Spinal cord (tissue), 10 donors: ENCODE measurements at places on chromosomes 16 and 17. TPM values are rescaled to one million over a fixed set of nuclear protein-coding genes. Genes with fewer than 3 reads are reported as not detected.

AARS1 gene
- total RNA-seq, result 100 TPM

GRCh38 chr17:50218071-50218759 lies 16.8 kb upstream of the COL1A1 start:
- DNase-seq, result no peak

FAM171A2 gene
- 12.1 TPM for total RNA-seq

- DNase-seq, result no peak
Measured at GRCh38 chr17:49344914-49345313, 17.1 kb downstream of the ZNF652 start.

GRCh38 chr16:20393801-20394577 lies 10.5 kb downstream of the PDILT start:
- no peak for DNase-seq

- no peak for DNase-seq
Measured at GRCh38 chr16:23950898-23951297, 115.1 kb downstream of the PRKCB start.

DNA sequence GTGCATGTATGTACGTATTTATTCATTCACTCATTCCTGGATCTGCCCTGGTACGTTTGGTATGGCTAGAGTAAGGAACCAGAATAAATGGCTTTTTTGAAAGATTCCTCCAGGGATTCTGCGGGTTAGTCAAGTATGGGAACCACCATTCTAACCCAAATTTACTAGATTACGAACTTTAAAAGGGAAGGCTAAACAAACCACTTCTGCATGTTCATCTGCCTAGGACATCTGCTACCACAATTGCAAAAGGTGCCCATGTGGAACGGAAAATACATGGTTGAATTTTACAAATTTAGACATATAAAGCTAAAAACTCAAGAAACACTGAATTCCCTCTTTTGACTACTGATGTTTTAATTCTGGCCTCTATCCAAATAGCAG lies 22.1 kb downstream of the CYTH1 start:
- DNase-seq, result no peak

ASB16 gene
- total RNA-seq, result not detected

- no peak for DNase-seq
Measured at GRCh38 chr17:42759982-42760651, 910 bp upstream of the RAMP2 start.

DNA sequence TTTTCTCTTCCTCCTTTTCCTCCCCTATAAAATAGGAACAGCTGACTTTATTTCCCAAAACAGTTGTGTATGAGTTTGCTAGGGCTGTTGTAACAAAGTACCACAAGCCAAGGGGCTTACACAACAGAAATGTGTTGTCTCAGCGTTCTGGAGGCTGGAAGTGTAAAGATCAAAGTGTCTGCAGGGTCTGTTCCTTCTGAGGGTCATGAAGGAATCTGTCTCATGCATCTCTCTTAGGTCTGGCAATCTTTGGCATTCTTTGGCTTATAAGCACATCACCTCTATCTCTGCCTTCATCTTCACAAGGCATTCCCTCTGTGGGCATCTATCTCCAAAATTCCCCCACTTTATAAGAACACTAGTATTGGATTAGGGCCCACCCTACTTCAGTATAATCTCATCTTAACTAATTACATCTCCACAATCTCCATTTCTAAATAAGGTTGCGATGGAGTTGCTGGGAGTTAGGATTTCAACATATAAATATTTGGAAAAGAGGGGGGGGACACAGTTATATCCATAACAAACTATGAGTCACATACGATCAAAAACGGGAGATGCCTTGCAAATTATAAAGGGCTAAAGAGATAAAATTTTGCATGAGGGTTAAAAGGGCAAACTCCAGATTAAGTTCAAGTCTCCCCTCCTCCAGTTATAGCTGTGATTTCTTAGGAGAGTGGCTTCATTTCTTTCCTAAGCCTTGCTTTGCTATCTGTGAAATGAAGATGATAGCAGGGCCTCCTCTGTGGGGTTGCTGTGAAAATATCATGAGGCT lies 109.7 kb downstream of the VAT1L start:
- DNase-seq, result no peak
